ENCODE measurements at places on chromosomes 6 and 20. TPM values are rescaled to one million over a fixed set of nuclear protein-coding genes. Genes with fewer than 3 reads are reported as not detected.

The RGS17 gene
- not detected for total RNA-seq

The GLP1R gene
- total RNA-seq, result not detected

The ENPP4 gene
- 6.7 TPM for total RNA-seq

The LGSN gene
- not detected for total RNA-seq

The AURKA gene
- total RNA-seq, result 83.0 TPM

The COL21A1 gene
- total RNA-seq, result not detected

The IRF4 gene
- total RNA-seq, result 126 TPM
